ENCODE measurements at places on chromosomes 3 and 15. TPM values are rescaled to one million over a fixed set of nuclear protein-coding genes. Genes with fewer than 3 reads are reported as not detected.

- H3K4me3 ChIP-seq = no peak overlapping the region
- H3K36me3 ChIP-seq = no peaks in the 10 kb centered on the region
- H3K27me3 ChIP-seq = no peaks in the 10 kb centered on the region
- H3K27ac ChIP-seq = no peak overlapping the region
- no peak for DNase-seq
These were observed 170.5 kb upstream of the UBE3A start for GRCh38 chr15:25609371-25609770.

Gene BCL2A1
- not detected for total RNA-seq

Gene TMC3
- not detected for total RNA-seq

Gene MINAR1
- total RNA-seq = not detected

DNA sequence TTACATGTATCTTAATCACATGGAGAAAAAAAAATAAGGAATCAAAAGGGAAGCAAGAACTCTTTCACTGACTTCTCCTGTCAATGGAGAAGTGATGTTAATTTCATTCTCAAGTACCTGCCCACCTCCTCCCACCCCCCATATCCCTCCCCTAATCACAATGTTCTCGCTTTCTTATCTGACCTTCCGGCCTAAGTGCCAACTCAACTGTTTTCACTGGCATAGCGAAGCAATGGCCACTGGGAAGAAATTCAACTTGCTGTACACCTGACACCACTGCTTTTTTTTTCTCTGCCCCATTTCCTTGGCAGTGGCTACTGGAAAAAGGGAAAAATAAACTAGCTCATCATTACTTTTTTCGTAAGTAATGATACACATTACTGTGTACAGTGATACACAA is 3.8 kb downstream of the SGO1 start:
- H3K4me3 ChIP-seq = no peak overlapping the region
- H3K27ac ChIP-seq = no peak overlapping the region
- H3K36me3 ChIP-seq = no peaks in the 10 kb centered on the region
- DNase-seq = peak; percentile 59
- H3K27me3 ChIP-seq = no peaks in the 10 kb centered on the region

DNA sequence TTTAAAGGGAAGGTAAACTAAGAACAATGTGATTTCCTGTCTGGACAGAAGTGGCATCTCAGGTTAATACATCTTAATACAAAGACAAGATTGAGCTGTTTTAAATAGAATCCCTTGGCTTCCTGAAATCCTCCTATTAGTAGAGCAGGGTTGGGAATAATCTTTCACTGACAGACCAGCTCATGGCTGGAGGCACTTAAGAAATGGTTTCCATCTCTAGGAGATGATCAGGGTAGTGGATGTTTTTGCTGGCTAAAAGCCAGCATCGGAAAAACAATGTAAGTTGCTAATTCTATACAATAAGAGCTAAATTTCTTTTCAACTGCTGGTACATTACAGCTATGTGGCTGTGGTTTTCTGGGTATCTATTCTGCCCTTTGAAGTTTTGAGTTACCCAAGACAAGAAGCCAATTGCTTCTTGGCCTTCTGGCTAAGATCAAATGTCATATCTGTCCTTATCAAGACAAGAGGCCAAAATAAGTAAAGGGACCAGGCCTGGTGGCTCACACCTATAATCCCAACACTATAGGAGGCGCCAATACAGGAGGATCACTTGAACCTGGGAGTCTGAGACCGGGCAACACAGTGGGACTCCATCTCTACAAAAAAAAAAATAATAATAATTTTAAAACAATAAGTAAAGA is 49.6 kb downstream of the SHQ1 start:
- H3K4me1 ChIP-seq = no peaks in the 10 kb centered on the region
- no peaks in the 10 kb centered on the region for H3K36me3 ChIP-seq
- no peaks in the 10 kb centered on the region for H3K27me3 ChIP-seq
